ENCODE measurements at places on chromosomes 7 and 10.
A peak's percentile ranks its signal among the peaks of the same experiment; 100 is the strongest.

- DNase-seq: no peak
Observed at GRCh38 chr10:11150879-11151415, 133.3 kb downstream of the CELF2 start.

GRCh38 chr7:151110941-151111645 lies 24.8 kb downstream of the AGAP3 start:
- DNase-seq: peak; percentile 31

GRCh38 chr7:129308047-129308446 lies 83.2 kb downstream of the AHCYL2 start:
- no peak for DNase-seq

DNA sequence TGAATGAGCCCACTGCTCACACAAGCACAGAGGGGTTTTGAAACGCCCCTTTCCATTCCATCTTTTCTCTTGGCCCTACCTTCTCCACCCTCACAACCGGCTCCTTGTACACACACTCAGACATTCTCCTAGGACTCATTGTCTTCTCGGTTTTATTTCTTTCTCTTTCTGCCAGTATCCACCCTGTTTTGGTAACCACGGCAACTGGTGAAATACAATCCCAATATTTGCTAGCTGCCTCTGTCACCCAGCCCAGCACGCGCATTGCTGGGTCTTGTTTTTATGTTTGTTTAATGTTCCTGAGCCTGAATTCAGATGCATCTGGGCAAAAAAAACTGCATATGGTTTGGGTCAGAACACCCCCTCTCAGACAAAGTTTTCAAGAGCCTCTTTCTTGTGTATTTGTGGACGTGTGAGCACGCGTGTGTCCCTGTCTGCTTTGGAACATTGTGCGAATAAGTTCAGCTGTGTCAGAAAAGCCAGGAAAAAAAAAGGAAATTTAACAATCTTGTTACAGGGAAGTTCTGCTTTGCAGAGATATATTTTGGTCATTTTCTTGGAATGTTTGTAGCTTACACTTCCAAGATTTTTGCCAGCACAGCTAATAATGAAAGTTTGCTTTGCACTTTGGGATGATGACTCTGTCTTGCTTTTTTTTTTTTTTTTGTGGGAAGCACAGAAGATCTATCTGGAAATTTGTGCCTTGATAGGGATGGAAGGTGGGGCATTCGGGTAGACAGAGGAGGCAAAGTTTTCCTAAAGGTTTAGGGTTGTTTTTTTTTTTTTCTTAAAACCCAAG lies 225.9 kb downstream of the TRIL start:
- DNase-seq: no peak

GRCh38 chr7:13920053-13920697 lies 69.3 kb downstream of the ETV1 start:
- DNase-seq: peak; percentile 96

DNA sequence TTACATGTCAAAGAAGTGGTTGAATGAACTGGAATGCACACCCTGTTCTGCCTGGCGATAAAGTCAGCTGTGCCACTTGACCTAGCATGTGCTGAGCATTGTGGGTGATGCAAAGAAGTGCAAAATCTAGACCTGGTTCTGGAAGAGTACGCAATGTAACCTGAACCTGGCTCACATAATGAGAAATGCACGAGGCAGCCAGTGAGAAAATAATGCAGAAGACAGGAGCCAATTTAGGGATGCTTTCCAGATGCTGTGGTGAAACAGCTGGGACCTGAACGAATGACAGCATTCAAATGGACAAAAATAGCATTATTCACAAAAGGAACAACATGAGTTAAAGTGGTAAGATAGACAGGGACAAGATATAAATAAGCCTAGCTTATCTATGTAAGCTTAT lies 402.6 kb downstream of the SORCS1 start:
- no peak for DNase-seq

All from amniotic stem cell (primary cell).